ENCODE measurements at places on chromosomes 13 and 19.
A peak's percentile ranks its signal among the peaks of the same experiment; 100 is the strongest.

- no peak overlapping the region for H3K4me3 ChIP-seq
- no peak for DNase-seq
- no peaks in the 10 kb centered on the region for H3K36me3 ChIP-seq
- H3K27ac ChIP-seq = no peak overlapping the region
- H3K4me1 ChIP-seq = no peaks in the 10 kb centered on the region
- no peaks in the 10 kb centered on the region for H3K27me3 ChIP-seq
Observed at GRCh38 chr13:111924678-111925075, 142.3 kb upstream of the SOX1 start.

DNA sequence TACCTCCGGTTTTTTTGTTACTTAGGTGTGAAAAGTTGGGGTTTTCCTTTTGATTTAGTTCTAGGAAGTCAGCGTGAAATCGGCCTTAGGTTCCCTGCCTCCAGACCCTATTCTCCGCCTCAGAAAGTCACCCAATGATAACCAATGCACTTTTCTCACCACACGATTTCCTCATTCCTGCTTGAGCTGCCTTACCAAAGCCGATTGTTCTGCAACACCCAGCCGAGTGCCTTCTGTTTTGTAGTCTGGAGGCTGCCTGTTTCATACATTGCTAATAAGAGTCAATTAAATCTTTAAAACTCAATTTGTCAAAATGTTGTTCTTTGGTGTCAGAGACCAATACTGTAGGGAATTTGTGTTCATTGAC, 39.7 kb downstream of the GJA3 start:
- peaks cover 10% of the 10 kb centered on the region for H3K4me1 ChIP-seq
- no peaks in the 10 kb centered on the region for H3K36me3 ChIP-seq
- no peak for DNase-seq
- H3K4me3 ChIP-seq = peak overlapping the region; percentile 45
- no peaks in the 10 kb centered on the region for H3K27me3 ChIP-seq
- H3K27ac ChIP-seq = peak overlapping the region; percentile 68

DNA sequence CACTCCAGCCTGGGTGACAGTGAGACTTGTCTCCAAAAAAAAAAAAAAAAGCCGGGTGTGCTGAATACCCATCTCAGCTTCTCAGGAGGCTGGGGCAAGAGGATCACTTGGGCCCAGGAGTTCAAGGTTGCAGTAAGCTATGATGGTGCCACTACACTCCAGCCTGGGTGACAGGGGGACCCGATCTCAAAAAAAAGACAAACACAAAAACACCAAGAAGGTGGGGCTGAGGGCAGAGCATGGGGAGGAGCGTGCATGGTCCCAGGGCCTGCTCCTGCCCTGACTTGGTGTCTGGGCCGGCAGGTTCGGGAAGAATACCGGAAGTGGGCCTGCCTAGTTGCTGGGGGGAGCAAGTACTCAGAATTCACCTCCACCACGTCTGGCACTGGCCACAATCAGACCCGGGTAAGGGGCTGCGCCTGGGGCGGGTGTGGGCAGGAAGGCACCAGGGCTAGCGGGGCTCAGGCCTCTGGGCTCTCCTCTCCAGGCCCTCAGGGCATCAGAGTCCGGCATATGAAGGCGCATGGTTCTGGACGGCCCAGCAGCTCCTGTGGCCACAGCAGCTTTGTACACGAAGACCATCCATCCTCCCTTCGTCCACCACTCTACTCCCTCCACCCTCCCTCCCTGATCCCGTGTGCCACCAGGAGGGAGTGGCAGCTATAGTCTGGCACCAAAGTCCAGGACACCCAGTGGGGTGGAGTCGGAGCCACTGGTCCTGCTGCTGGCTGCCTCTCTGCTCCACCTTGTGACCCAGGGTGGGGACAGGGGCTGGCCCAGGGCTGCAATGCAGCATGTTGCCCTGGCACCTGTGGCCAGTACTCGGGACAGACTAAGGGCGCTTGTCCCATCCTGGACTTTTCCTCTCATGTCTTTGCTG, 11.3 kb downstream of the DDX39A start:
- H3K36me3 ChIP-seq = peaks cover 29% of the 10 kb centered on the region
- no peak overlapping the region for H3K27ac ChIP-seq
- H3K4me1 ChIP-seq = no peaks in the 10 kb centered on the region
- DNase-seq = no peak
- H3K27me3 ChIP-seq = no peaks in the 10 kb centered on the region

- no peak for DNase-seq
- no peaks in the 10 kb centered on the region for H3K4me1 ChIP-seq
- no peak overlapping the region for H3K27ac ChIP-seq
- H3K4me3 ChIP-seq = no peak overlapping the region
- H3K36me3 ChIP-seq = no peaks in the 10 kb centered on the region
Observed at GRCh38 chr19:47623151-47623920, 14.4 kb downstream of the BICRA start.

DNA sequence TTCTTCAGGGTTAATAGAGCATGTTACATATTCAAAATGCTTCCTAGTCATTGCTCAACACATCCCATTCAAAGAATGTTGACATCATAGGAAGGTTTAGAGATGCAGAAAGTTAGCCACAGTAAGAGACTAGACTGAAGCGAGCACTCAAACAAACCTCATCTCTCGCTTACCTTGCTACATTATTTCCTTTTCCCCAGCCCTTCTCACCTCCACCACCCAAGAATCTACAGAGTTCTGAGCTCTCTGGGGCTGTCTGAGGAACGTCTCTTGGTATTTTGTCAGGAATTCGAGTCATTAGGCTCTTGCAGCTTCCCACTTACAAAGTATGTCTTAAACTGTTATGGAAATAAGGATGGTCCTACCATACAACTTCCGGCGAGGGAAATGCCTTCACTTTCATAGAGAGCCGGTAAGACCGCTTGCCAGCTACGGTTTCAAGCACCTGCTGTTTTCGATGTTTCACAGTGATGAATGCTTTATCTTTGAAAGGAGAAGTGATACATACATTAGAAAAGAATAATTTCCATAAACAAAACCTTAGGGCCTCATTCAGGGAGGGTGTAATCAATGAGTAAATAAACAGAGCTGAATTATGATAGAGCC, 65.1 kb downstream of the FLT1 start:
- H3K4me1 ChIP-seq = peaks cover 16% of the 10 kb centered on the region
- H3K27ac ChIP-seq = peak overlapping the region; percentile 73
- H3K36me3 ChIP-seq = no peaks in the 10 kb centered on the region

- no peak overlapping the region for H3K4me3 ChIP-seq
- no peak for DNase-seq
- 0 out of 2 replicates have a peak, but pooled peaks cover 4% of the 10 kb centered on the region for H3K36me3 ChIP-seq
- no peaks in the 10 kb centered on the region for H3K4me1 ChIP-seq
- no peaks in the 10 kb centered on the region for H3K27me3 ChIP-seq
Observed at GRCh38 chr19:2129486-2129885, 21.9 kb downstream of the AP3D1 start.

GRCh38 chr13:40126306-40127085, 471.0 kb downstream of the COG6 start:
- H3K4me3 ChIP-seq = peak overlapping the region; percentile 34
- peak; percentile 76 for DNase-seq

DNA sequence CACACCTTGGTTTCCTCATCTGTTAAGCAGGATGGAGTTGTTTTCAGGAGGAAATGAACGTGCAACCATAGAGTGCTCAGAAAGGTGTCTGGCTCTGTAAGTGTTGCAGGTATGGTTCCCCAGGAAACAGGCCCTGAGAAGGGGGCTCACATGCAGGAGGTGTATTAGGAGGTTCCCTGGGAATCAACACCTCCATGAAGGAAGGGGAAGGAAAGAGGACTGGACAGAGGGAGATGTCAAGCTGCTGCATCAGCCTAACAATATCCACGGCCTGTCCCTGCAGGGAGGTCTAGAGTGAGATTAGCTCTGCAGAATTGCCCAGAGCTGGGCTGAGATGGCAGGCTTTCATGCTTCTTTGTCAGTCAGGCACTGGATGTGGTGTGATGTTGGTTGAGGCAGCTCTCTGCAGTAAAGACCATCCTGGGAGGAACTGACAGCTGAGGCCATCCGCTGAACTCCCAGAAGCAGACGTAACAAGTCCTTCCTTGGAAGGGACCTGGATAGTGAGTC, 373.3 kb downstream of the ZNF536 start:
- no peak for DNase-seq
- no peak overlapping the region for H3K27ac ChIP-seq
- H3K4me3 ChIP-seq = no peak overlapping the region
- peaks cover 48% of the 10 kb centered on the region for H3K27me3 ChIP-seq
- H3K4me1 ChIP-seq = no peaks in the 10 kb centered on the region

- no peaks in the 10 kb centered on the region for H3K27me3 ChIP-seq
- H3K4me1 ChIP-seq = peaks cover 22% of the 10 kb centered on the region
- H3K4me3 ChIP-seq = no peak overlapping the region
- H3K27ac ChIP-seq = no peak overlapping the region
Observed at GRCh38 chr13:50285283-50285682, 270.0 kb downstream of the KCNRG start.

DNA sequence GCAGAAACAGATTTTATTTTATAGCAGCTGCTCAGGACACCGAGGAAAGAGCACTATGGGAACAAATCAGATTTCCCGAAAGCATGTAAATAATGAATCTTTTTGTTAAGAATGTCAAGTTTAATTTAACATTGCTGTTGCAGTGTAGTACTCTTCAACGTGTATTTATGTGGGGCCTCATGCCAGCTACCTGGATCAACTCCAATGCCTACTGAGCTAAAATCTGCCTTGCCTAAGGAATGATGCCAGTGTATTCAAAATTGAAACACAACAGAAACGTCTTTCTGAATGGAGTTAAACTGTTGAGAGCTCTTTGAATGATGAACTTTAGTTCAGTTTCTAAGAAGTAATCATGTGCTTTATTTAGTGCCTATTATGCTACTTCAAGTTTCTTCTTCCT, 1379.8 kb upstream of the ATXN8OS start:
- no peaks in the 10 kb centered on the region for H3K36me3 ChIP-seq
- no peaks in the 10 kb centered on the region for H3K27me3 ChIP-seq
- no peak overlapping the region for H3K4me3 ChIP-seq
- no peak for DNase-seq
- H3K4me1 ChIP-seq = no peaks in the 10 kb centered on the region
- H3K27ac ChIP-seq = no peak overlapping the region

- no peaks in the 10 kb centered on the region for H3K4me1 ChIP-seq
- no peak for DNase-seq
- H3K27me3 ChIP-seq = no peaks in the 10 kb centered on the region
- no peak overlapping the region for H3K4me3 ChIP-seq
Observed at GRCh38 chr13:67829641-67830040, 599.5 kb upstream of the PCDH9 start.

GRCh38 chr19:41882568-41883462, at the start of gene ARHGEF1:
ARHGEF1 (plus strand) TSS chr19:41883184; CDS start chr19:41888083, 4,899 bp downstream.
- DNase-seq = peak; percentile 46
- peak within 1 kb of the TSS; percentile 50 for H3K27ac ChIP-seq

DNA sequence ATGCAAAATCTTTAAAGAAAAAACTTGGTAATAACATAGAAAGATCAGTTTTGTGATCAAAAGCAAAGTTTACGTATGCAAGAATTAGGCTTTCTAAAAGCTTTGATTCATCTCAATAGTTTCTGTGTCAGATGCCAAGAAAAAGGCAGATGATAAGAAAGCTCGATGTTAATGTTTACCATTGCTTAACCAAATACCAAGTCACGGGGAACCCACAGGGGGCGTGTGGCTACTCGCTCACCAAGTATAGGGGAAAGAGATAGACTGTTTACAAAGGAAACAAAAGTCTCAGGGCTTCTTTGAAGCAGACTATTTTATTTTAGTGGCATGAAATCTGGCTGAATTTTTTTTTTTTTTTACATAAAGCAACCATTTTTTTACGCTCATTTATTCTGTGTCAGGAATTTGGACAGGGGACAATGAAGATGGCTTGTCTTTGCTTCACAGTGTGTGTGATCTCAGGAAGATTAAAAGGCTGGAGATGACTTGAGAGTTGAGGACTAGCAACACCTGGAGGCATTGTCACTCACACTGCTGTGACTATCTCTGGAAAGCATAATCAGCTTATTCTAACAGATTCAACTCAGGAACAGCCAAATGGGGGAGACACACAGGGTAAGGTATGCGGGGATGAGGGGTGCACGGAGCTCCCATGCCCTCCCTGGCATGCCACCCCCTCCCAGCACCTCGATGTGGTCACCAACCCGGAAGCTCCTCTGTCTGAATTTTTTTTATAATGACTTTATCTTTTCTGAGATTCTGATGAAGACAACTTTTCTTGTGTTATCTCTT, 24.9 kb downstream of the RCBTB1 start:
- no peaks in the 10 kb centered on the region for H3K36me3 ChIP-seq
- DNase-seq = no peak
- no peak overlapping the region for H3K27ac ChIP-seq
- no peak overlapping the region for H3K4me3 ChIP-seq
- H3K27me3 ChIP-seq = no peaks in the 10 kb centered on the region

GRCh38 chr19:48861313-48861712, 7.1 kb downstream of the PLEKHA4 start:
- no peaks in the 10 kb centered on the region for H3K36me3 ChIP-seq
- DNase-seq = no peak
- peaks cover 9% of the 10 kb centered on the region for H3K27me3 ChIP-seq
- no peak overlapping the region for H3K4me3 ChIP-seq
- peaks cover 4% of the 10 kb centered on the region for H3K4me1 ChIP-seq

- no peak overlapping the region for H3K4me3 ChIP-seq
- no peaks in the 10 kb centered on the region for H3K36me3 ChIP-seq
- H3K4me1 ChIP-seq = no peaks in the 10 kb centered on the region
- no peak for DNase-seq
- no peak overlapping the region for H3K27ac ChIP-seq
Observed at GRCh38 chr13:49995625-49996101, 1.2 kb upstream of the TRIM13 start.

- H3K27me3 ChIP-seq = no peaks in the 10 kb centered on the region
- H3K27ac ChIP-seq = no peak overlapping the region
- DNase-seq = no peak
- H3K4me3 ChIP-seq = no peak overlapping the region
Observed at GRCh38 chr13:80047406-80047805, 293.5 kb downstream of the SPRY2 start.

- H3K4me3 ChIP-seq = no peak overlapping the region
- H3K4me1 ChIP-seq = peaks cover 16% of the 10 kb centered on the region
- no peaks in the 10 kb centered on the region for H3K36me3 ChIP-seq
- no peaks in the 10 kb centered on the region for H3K27me3 ChIP-seq
- DNase-seq = no peak
Observed at GRCh38 chr19:10965398-10965797, 4.6 kb downstream of the SMARCA4 start.

DNA sequence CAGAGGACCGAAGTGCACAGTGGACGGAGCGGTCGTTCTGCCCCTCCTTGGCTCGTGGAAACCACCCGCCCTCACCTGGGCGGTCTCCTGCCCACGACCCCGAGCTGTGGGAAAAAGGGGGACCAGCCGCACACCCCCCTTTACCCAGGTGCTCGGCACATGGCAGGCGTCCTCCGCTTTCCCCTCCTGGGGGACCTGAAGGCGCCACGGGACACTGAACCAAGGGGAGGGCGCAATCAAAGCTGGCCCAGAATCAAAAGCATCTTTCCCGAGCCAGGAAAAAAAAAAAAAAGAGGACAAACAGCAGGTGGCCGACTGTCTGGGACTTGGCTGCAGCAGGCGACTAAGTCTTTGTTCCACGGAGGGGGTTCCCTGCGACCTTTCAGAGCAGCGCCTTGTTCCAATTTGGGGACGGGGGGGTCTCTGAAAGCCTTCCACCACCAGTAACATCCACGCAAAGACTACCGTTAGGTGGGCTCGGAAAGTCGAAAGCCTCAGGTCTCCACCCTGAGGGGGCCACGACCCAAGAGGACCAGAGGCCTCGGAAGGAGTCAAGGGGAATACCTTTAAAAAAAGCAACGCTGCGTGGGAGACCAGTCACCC, 1.1 kb downstream of the MBD3 start:
- H3K27ac ChIP-seq = peak overlapping the region; percentile 89
- H3K36me3 ChIP-seq = no peaks in the 10 kb centered on the region
- peak overlapping the region; percentile 82 for H3K4me3 ChIP-seq
- peaks cover 5% of the 10 kb centered on the region for H3K4me1 ChIP-seq
- no peaks in the 10 kb centered on the region for H3K27me3 ChIP-seq

GRCh38 chr13:113588394-113589111, 4.0 kb downstream of the TFDP1 start:
- H3K4me1 ChIP-seq = peaks cover 14% of the 10 kb centered on the region
- no peaks in the 10 kb centered on the region for H3K27me3 ChIP-seq
- H3K27ac ChIP-seq = no peak overlapping the region
- peaks cover 26% of the 10 kb centered on the region for H3K36me3 ChIP-seq
- no peak overlapping the region for H3K4me3 ChIP-seq

Data from MM.1S (cell line).